Stimulated activated CD8-positive, alpha-beta memory T cell treated with anti-CD3 and anti-CD28 coated beads, Interleukin-4, amount 100 ng/mL, for 48 hours (primary cell): ENCODE measurements at places on chromosomes 1 and 21.

- DNase-seq = no peak
Observed at GRCh38 chr1:45942411-45942810, 139.0 kb downstream of the MAST2 start.

- no peak for DNase-seq
Observed at GRCh38 chr1:203091761-203092330, 6.0 kb upstream of the MYOG start.

- peak; percentile 61 for DNase-seq
Observed at GRCh38 chr1:182786223-182786994, 3.2 kb upstream of the NPL start.

DNA sequence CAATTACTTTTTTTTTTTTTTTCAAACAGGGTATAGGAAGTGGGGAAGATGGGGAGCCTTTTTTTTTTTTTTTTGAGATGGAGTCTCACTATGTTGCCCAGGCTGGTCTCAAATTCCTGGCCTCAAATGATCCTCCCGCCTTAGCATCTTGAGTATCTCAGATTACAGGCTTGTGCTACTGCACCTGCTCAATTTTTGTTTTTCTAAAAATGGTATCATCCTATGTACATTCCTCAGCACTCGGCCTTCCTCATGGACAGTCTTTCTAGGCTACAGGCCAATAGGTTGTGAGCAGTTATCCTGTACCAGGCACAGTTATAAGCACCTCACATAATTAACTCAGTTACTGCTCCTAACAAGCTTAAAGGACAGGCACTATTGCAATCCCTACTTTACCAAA lies 132.1 kb upstream of the EDN2 start:
- DNase-seq = no peak

- DNase-seq = no peak
Observed at GRCh38 chr1:211318576-211319280, 7.9 kb upstream of the TRAF5 start.

DNA sequence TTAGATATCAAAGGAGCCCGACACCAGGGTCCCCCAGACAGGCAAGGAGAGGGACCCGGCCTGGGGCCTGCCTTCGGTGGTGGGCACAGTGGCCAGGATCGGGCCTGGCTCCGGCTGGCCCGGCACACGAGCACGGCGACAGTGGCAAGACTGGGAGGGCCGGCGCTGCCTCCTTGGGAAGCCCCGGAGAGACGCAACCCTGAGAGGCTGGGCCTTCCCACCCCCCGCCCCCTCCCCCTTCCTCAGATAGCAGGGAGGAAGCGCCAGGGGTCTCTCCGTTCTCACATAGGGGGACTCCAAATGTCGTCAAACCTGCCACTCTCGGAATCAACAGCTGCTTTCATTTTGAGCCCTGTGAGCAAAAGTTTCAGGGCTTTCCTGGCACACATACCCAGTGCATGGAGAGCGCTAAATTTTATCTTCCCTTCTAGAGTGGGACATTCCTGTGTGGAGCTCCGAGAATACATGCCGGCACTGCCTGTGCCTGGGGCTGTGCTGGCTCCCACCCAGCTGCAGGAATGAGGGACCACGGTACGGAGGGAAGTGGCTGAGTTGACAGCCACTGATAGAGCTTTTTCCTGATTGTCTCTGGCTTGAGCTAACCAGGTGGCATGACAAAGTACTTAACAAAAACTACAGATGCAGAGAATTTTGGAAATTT lies 62.4 kb downstream of the CD247 start:
- DNase-seq = peak; percentile 67

DNA sequence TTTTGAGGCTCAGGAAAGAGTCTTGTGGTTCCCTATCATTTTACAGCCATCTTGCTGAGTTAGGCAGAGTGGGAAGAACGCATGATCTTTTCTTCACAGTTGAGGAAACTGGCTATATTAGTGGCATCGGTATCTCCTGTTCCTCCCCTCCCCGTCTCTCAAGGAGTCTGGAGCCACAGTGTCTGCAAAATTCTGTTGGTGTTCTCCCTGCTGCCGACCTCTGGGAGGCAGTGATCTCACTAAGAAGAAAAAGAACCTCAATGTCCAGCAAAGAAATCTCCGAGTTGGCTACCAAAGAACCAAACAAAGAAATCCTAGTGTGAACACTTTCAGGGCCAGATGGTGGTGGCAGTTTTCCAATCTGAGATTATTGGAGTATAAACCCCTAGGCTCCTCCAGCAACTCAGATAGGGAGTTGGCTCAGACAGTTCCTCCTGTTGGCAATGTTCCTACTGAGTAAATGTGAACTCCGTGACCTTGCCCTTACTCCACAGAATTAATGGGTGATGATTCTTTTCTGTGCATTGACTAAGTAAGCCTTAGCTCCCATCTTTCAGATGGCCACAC lies 41.2 kb downstream of the PRAMEF20 start:
- no peak for DNase-seq

DNA sequence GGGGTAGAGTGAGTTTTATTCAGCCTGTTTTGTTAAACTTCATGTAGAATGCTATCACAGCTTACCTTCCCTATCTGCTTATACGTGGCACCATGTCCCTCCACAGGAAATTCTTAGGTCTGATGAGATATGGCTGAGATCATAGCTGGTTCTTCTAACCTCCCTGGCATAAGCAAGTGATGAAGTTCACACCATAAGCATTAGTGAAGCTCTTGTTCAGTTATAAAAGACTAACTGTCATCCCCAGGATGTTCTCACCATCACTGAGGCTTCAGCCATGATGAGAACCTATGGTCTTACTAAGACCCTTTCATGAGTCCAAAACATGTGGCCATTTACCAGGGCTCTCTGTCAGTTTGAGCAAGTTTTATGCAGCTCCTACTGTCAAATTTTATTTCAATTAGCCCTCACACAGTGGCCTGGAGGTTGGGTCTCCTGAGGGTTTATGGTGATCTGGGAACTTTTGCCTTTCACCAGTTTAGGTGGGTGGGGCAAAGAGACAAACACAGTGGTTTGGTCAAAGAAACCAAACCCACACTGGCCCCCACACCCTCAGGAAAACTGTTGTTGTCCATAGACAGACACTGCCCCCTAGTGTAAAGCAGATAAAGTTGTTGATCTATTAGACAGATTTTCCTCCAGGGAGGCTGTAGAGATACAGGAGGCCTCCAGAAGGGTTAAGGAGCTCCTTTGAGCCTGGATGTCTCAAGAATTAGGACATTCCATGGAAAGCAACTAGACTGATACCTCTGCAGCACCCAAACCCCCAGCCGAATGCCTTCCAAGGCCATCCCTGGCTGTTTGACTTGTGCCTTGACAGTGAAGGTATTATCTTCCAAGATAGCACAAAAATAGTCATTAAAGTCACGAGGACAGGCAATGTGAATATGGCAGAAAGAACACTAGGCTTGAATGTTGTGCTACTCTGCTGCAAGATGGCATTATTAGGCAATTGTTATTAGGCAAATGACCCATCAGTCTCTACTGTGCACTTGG lies 5.0 kb downstream of the SLC22A15 start:
- DNase-seq = peak; percentile 35

DNA sequence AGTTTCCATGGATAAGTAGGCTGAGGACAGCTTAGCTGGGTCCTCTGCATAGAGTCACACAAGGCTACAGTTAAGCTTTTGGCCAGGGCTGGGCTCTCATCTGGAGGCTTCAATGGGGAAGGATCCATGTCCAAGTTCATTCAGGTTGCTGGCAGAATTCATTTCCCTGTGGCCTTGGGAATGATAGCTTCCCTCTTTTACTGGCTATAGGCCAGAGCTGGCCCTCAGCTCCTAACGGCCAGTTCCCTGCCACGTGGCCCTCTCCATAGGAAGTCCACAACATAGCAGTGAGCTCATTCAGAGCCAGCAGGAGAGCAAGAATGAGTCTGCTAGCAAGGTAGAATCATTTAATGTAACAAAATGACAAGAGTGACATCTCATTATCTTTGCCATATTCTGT lies 15.1 kb upstream of the PODN start:
- DNase-seq = no peak

- DNase-seq = no peak
Observed at GRCh38 chr21:43909741-43910400, 44.8 kb downstream of the AGPAT3 start.

DNA sequence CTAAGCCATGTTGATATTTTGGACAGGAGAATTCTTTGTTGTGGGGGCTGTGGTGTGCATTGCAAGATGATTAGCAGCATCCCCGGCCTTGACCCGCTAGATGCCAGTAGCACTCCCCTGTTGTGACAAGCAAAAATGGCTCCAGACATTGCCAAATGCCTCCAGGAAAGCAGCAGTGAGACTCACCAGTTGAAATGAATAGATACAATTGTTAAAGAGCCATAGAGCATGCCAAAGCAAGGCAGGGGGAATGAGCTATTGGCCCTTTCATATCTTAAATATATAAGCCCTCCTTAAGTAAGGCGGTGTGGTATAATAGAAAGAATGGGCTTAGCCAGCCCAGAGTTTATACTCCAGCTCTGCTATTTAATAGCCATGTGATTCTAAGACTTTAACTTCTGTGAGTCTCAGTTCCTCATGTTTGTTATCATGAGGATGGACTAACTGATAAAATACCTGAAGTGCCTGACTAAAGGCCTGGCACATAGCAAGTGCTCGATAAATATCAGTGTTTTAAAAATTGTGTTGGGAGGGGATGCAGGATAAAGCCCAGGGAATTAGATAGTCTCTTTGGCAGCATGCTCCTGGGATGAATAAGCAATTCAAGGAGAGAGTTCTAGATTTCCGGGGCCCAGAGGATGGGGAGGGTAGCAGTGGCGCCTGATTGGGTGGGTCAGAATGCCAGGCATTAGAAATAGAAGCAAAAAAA lies 21.1 kb upstream of the RGS4 start:
- DNase-seq = no peak

DNA sequence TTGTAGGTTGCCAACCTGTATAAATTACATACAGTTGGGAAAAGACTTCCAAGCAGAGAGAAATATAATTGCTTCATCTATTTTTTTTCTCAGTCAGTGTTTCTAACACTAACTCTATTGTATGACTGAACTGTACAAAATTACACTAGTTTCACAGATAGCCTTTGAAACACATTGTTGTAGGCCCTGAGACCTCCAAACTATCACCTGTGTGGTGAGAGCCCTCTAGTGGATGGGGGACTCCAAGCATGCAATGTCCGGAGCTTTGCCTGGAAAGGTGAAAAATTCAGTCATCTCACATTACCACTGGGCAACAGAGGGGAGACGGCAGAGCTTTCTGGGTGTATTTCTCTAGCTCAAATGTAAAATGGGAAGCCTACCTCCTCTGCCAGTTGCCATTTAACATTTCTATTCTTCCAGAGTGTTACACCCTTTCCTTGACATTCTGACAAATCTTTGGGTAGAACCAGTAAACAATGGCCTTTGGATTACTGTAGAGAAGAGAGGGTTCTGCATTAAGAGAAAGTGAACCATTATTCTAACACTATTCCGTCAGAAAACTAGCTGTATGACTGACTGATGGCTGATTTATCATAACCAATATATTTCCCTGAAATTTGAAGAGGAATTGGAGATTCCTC lies 212.2 kb downstream of the LYPLAL1 start:
- peak; percentile 44 for DNase-seq

DNA sequence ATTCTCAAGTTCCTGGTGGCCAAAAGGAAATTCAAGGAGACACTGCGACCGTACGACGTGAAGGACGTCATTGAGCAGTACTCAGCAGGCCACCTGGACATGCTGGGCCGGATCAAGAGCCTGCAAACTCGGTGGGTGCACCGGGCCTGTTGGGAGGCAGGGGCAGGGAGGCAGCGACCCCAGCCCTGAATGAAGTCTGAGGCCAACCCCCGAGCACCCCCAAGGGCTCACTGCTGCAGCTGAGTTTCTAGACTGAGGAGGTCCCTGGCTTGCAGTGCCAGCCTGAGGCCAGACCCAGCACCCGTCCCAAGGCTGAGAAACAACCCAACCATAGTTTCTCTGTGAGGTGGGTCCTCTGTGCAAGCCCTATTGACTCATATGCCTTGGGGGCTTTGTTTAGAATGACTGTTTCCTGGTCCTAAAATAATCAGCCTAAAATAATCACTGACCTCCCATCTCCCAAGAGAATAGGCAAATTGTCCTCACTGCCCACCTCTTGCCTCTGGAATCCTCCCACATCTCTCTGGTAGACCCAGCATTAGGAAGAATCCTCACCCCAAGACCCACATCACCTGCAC lies 27.1 kb downstream of the CITED4 start:
- DNase-seq = no peak
